ENCODE measurements at places on chromosomes 2 and 18. TPM values are rescaled to one million over a fixed set of nuclear protein-coding genes. Genes with fewer than 3 reads are reported as not detected.

C18orf32 gene
- total RNA-seq = 31.5 TPM

DNAJC5G gene
- 0.68 TPM for total RNA-seq

STK39 gene
- total RNA-seq = 11.5 TPM

ELOA2 gene
- total RNA-seq = not detected

ACADL gene
- total RNA-seq = 132 TPM
